ENCODE measurements at places on chromosomes 1 and 21.

- DNase-seq: no peak
Measured at GRCh38 chr1:154957091-154957657, 1.3 kb upstream of the PBXIP1 start.

- no peak for DNase-seq
Measured at GRCh38 chr1:29563571-29563970, 327.2 kb downstream of the PTPRU start.

GRCh38 chr1:168498956-168499687 lies 44.7 kb downstream of the XCL2 start:
- DNase-seq: no peak

DNA sequence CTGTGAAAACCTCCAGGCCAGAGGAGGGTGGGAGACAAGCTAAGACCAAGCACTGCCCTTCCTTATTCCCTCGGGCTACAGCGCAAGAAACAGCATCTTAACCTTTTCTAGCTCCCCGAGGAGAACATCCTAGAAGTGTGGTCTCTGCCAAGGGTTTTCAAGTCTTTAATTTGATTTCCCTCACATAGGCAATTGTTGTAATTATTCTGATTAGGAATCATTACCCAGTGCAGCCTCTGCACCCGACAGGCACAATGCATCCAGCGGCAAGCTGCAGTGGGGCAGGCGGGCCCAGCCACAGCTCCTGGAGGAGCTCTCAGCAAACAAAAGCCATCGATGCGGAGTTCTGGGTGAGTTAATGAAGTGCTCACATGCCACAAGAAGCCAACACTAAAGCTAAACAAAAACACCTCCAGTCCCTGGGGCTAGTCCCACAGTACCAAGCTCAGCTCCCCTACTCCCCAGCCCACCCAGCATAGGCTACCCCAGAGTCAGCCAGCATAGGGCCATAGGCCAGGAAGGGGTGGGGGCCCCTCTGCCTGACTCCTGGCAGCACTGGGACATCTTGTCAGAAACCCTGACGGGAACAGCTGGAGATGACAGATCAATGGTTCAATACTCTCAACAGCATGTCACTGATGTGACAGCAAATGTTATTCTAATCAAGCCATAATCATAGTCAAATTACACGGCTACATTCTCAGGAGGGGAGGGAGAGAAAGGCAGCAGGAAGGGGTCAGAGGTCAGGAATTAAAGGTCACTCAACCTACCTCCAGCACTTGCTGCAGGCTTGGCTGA lies 42.5 kb downstream of the ERI3 start:
- no peak for DNase-seq

- no peak for DNase-seq
Measured at GRCh38 chr1:107817935-107818334, 147.0 kb downstream of the VAV3 start.

DNA sequence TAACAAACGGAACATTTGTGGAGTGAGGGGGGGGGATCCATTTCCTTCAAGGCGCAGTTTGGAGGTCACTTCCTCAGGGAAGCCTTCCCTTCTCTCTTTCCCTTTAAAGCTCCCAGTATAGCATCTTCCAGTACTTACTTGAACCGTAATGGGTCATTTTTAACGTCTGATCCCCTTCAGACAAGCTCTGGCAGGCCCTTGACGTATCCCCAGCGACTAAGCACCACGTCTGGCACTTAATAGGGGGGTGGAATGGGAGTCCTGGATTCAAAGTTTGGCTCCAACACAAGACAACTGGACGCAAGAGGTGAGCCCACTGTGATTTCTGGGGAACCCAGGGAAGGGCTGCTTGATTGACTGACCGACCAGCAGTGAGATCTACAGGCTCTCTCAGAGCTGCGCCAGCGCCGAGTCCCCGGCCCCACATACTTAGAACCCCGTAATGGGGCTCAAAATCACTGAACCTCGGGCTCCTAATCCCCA lies 441 bp downstream of the YARS1 start:
- no peak for DNase-seq

GRCh38 chr1:117210386-117210785 lies 341 bp downstream of the VTCN1 start:
- no peak for DNase-seq

GRCh38 chr1:174166530-174167264 lies 7.4 kb downstream of the RABGAP1L start:
- no peak for DNase-seq

GRCh38 chr1:182768963-182769362 lies 20.6 kb upstream of the NPL start:
- no peak for DNase-seq

- no peak for DNase-seq
Measured at GRCh38 chr1:86616871-86617270, 70.0 kb downstream of the CLCA4 start.

DNA sequence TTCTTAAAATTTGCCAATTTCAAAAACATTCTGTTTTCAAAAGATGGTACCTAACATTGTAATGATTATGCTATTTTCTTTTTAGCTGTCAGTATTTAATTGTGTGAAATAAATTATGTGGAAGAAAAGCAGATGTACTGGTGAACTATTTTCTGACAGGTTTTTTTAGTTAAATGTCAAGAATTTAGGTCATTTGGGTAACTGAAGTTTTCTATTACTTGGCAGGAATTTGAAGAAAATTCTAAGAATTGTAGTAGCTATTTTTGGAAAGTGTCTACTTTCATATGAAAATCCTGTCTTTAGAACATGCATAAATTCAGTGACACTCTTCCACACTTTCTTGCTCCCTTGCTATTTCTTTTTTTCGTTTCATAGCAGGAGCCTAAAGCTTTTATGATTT lies 28.5 kb upstream of the PTPRC start:
- DNase-seq: no peak

GRCh38 chr1:12772520-12772919 lies 1.0 kb upstream of the PRAMEF12 start:
- DNase-seq: no peak

- no peak for DNase-seq
Measured at GRCh38 chr1:46580140-46580903, 23.7 kb downstream of the MKNK1 start.

- no peak for DNase-seq
Measured at GRCh38 chr1:91455896-91456295, 44.8 kb upstream of the CDC7 start.

DNA sequence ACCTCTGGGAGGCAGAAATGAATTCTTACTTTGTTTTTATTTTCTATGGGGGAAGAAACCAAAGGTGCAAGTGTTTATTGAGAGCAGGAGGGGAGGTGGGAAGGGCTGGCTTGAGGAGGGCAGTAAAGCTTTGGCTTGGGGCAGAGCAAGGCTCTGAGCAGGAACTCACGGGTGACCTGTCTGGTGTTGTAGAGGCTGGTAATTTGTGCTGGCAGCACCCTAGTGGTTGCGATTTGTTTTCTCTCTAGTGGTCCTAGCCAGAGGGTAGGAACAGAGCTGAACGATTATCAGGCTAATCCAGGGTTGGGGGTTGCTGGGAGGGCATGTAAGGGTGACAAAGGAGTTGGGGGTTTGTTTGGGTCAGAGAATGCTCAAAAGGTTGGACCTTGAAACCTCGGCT lies 16.6 kb downstream of the TMCC2 start:
- DNase-seq: no peak

- peak; percentile 93 for DNase-seq
Measured at GRCh38 chr1:201888282-201889089, at the start of gene SHISA4. Gene SHISA4, plus strand, starts transcription at chr1:201888898. Its CDS starts 97 bp downstream, at chr1:201888995.

DNA sequence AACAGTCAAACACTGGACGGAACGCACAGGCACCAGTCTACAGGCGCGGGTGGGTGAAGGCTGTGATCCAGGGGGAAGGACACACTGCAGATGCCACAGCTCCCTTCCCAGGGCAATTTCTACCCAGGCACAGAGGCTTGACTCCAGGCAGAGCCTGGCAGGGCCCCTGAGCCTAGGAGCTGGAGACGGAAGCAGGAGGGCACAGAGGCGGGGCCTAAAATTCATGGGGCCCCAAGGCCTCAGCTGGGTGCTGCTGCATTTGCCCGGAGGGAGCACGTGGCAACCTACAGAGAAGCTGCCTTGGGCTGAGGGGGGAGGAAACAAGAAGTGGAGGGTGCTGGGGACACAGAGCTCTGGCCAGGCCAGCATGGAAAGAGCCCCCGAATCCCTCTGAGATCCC lies 41.2 kb downstream of the UBE2G2 start:
- DNase-seq: peak; percentile 54

GRCh38 chr1:40625476-40626382 lies 39.8 kb downstream of the RIMS3 start:
- no peak for DNase-seq

DNA sequence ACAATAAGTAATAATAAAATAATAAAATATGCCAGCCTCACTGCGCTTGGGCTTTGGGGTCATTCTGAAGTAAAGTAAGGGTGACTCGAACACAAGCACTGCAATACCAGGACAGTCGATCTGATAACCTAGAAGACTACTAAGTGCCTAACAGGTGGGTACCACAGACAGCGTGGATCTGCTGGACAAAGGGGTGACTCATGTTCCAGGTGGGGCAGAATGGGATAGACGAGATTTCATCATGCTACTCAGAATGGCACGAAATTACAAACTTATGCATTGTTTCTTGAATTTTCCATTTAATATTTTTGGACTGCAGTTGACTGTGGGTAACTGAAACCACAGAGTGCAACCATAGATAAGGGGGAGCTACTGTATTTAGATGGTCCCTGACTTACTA lies 221.1 kb upstream of the GREM2 start:
- DNase-seq: no peak

DNA sequence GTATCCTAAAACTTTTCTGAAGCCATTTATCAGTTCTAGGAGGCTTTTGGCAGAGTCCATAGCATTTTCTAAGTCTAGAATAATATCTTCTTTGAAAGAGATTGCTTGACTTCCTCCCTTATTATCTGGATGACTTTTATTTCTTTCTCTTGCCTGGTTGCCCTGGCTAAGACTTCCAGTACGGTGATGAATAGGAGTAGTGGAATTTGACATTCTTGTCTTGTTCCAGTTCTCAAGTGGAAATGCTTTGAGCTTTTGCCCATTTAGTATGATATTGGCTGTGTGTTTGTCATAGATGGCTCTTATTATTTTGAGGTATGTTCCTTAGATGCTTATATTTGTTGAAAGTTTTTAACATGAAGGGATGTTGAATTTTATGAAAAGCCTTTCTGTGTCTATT lies 1647.9 kb downstream of the PLA2G4A start:
- DNase-seq: no peak

DNA sequence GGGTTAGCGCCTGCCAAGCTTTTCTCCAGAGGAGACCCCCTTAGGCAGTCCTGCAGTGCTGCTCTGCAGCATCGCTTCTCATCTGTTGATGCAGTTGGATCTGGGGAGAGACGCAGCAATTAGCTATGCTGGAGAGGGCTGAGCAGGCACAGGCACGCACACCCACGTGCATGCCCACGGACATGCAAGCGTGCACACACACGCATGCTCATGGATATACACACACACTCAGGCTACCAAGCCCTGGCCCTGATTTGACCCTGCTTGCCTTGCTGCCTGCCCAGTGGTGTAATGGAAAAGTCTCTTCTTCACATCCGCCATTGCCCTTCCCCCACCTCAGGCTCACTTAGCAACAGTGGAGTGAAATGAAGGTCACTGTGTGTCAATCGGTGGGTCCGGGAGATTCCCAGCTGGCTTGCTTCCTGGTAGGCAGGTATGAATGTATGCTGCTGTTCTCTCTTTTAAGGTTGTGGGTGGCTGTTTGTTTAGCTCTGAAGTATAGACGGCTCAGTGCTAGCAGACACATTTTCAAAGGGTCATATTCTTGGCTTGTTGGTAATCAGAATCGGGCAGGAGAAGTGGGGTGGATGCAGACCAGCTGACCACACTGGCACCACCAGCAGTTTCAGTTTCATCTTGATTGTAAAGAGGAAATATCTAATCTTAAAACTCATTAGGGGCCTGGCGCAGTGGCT lies 9.5 kb downstream of the ATP1B1 start:
- no peak for DNase-seq

DNA sequence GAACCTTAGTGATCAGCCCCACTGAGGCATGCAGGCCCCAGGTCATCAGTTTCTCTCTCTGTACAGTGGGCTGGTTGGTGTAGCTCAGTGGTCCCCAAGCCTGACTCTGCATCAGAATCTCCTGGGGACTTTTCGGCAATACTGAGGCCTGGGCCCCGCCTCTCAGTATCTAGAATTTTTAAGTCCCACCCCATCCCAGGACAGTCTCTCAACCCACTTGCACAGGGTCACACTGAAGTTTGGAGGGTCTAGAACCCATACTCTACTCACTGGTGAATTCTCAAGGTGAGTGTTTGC lies 216.4 kb downstream of the MATN1 start:
- DNase-seq: peak; percentile 53

GRCh38 chr1:21229246-21230000 lies 52.7 kb upstream of the EIF4G3 start:
- DNase-seq: no peak

GRCh38 chr21:34956416-34957316 lies 92.4 kb downstream of the RUNX1 start:
- no peak for DNase-seq

DNA sequence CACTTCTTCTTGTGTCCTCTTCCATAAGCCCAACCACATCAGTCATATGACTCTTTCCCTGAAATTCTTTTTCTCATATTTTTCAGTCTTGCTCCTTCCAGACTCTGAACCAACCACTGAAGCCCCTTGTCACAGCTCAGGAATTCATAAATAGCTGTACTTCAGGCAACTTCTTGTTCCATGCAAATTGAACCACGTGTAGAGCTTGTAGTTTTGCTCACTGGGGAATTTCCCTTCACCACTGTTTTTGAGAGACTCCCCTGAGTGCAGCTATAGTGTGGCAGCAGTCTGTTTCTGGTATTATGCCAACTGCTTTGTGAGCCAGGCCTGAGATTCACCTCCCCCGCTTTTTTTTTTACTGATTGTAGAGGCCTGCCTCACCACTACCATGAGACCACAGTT lies 150.3 kb upstream of the SPAG17 start:
- no peak for DNase-seq

DNA sequence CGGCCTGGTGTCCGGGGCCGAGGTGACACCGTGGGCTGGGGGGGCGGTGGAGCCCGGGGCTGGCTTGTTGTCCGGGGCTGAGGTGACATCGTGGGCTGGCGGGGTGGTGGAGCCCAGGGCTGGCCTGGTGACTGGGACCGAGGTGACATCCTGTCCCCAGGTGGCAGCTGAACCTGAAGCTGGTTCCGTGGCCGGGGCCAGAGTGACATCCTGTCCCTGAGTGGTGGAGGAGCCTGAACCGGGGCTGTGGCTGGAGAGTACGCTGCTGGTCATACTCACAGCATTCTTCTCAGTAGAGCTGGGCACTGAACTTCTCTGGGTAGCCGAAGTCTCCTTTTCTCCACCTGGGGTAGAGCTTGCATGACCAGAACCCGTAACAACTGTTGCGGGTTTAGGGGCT lies 15.8 kb downstream of the THBS3 start:
- DNase-seq: no peak
